GM12865 (cell line): ENCODE measurements at places on chromosomes 13 and 19.

- no peak for DNase-seq
Observed at GRCh38 chr19:8616861-8617260, 6.3 kb upstream of the ADAMTS10 start.

GRCh38 chr13:47837104-47837880, 163.8 kb downstream of the SUCLA2 start:
- no peak for DNase-seq

- peak; percentile 54 for DNase-seq
Observed at GRCh38 chr13:71274923-71275608, 591.9 kb downstream of the DACH1 start.

DNA sequence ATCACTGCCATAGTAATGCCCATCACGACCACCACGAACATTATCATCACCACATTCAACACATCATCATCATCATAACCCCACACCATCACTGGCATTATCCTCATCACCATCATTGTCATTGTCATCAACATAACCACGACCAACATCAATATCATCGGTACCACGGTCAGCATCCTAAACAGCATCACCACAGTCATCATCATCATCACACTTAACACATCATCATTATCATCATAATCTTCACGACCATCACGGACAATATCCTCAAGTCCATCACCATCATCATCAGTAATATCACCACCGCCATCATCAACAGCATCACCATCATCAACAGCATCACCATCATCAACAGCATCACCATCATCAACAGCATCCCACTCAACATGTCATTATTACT, 70.3 kb downstream of the MBD3L1 start:
- no peak for DNase-seq

GRCh38 chr13:44311011-44311780, 62.4 kb upstream of the SERP2 start:
- no peak for DNase-seq

- DNase-seq = no peak
Observed at GRCh38 chr19:11010041-11010440, 49.2 kb downstream of the SMARCA4 start.

DNA sequence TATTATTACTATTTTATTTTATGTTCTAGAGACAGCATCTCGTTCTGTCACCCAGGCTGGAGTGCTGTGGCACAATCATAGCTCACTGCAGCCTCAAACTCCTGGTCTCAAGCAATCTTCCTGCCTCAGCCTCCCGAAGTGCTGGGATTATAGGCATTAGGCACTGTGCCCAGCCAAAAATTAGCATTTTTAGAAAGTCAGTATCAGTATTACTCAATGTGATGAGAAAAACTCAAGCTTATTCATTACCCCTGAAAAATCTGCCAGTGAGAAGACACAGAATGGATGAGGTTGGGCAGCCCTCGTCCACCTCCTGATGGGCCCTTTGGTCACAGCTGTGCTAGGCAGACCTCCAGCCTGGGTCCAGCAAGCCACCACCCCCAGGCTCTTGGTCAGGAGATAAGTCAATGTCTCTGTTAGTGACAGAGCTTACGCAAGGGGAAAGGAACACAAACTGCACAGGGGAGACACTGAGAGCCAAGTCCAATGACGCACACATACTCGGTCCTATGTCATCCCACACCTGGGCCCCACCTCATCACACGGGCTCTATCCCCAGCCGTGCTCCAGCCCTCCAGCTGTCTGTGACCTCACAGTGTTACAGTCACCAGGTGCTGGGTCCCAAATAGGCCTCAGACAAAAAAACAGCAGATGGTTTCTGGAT, 19.8 kb downstream of the PEPD start:
- no peak for DNase-seq

- DNase-seq = no peak
Observed at GRCh38 chr19:46328079-46328478, 18.8 kb upstream of the PPP5C start.

GRCh38 chr13:32277839-32278238, 37.3 kb downstream of the ZAR1L start:
- no peak for DNase-seq

DNA sequence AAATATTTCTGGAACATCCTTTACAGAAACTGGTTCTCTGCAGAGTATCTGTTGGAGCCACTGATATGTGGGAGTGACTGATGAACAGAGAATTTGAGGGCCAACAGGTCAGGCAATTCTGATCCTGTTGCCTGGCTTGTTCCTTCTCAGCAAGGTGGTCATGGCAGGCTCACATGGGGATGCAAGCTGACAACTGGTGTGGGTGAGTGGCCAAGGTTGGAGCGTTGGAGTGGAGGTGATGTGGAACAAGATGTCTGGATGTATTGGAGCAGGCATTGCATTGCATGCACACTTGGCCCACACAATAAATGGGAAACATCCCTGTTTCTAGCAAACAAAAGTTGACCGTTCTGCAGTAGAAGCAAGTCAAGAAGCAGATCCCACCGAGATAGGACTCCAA, 380.7 kb downstream of the ZNF536 start:
- DNase-seq = no peak

DNA sequence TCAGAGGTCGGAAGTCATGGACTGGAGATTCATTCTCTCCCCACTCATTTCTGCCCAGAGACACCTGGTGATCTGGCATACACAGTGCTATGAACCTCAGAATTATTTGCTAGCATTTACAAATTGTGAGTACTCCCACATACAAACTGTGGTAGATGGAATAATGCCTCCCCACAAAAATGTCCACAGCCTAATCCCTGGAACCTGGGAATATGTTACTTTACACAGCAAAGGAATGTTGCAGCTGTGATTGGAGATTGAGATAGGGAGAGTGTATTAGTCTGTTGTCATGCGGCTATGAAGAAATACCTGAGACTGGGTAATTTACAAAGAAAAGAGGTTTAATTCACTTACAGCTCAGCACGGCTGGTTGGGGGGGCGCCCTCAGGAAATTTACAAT, 3.1 kb upstream of the UQCRFS1 start:
- DNase-seq = no peak

DNA sequence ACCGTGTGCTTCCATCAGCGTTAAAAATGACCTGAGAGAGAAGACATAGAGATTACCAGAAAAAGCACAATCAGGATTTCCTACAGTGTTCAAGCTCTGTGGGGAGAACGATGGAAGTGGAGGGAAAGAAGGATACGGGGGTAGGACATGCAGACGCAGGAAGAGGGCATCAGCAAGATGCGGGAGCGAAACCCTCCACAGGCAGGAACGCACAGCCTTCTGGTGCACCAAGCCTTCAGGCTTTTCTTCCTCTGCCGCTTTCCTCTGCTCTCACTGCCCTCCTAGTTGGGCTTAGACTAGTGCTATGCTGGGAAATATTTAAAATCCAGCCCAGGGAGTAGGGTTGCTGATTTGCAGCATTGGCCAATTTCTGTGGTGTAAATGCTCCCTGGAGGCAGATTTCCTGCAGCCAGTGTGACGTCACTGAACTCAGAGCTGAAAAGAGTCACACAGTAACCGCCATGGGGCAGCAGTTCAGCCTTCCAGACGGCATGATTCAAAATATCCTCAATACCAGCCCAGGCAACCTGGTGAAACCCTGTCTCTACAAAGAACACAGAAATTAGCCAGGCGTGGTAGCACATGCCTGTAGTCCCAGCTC, 205.1 kb upstream of the SOX1 start:
- DNase-seq = no peak

GRCh38 chr13:50615234-50615633, 228.3 kb downstream of the DLEU7 start:
- DNase-seq = no peak

DNA sequence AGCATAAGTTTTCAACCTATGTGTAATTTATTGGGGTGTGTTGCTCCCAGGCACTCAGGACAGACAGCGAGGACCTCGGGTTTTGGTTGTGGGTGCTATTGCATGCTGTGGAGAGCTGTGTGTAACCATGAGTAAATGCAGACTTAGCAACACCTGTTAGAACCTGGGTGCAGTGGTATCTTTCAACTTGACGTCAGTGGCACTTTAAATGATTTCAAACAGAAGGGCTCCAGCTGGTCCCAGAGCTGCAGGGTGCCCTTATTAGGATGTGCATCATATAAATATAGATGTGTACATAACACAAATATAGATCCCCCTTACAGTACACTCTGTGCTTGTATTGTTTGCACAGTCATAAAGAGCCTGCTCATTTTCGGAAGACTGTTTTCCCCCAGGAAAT, 228.3 kb upstream of the IRS2 start:
- peak; percentile 30 for DNase-seq

DNA sequence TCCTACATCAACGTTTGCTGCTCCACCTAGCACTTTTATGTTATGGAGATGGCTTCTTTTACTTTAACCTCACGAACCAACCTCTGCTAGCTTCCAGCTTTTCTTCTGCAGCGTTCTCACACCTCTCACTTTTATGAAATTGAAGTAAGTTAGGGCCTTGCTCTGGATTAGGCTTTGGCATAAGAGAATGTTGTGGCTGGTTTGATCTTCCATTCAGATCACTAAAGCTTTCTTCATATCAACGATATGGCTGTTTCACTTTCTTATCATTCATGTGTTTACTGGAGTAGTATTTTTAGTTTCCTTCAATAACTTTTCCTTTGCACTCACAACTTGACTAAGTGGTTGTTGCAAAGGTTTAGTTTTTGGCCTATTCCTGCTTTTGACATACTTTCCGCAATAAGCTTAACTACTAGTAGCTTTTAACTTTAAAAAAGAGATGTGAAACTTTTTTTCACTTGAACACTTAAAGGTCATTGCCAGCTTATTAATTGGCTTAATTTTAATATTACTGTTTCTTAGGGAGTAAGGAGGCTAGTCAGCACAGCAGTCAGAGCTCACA, 60.0 kb upstream of the SPRY2 start:
- DNase-seq = no peak

DNA sequence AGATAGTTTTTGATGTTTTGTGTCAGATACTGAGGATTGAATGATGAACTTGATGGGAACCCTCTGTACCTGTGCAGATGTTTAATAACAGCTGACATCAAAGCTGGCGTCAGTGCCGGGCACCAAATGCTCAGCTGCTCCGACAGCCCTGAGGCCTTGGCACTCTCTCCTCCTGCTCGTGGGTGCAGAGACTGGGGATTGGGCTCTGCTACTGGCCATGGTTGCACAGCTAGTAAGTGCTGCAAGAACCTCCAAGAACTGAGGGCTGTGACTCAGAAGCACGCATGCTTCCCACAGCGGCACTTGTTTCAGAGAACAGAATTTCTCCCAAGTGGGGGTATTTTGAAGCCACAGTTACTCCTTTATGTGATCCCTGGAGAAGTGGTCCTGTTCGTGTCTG, 5.9 kb downstream of the LAMP1 start:
- DNase-seq = no peak

GRCh38 chr13:41674246-41674645, 216.9 kb downstream of the RGCC start:
- DNase-seq = no peak

DNA sequence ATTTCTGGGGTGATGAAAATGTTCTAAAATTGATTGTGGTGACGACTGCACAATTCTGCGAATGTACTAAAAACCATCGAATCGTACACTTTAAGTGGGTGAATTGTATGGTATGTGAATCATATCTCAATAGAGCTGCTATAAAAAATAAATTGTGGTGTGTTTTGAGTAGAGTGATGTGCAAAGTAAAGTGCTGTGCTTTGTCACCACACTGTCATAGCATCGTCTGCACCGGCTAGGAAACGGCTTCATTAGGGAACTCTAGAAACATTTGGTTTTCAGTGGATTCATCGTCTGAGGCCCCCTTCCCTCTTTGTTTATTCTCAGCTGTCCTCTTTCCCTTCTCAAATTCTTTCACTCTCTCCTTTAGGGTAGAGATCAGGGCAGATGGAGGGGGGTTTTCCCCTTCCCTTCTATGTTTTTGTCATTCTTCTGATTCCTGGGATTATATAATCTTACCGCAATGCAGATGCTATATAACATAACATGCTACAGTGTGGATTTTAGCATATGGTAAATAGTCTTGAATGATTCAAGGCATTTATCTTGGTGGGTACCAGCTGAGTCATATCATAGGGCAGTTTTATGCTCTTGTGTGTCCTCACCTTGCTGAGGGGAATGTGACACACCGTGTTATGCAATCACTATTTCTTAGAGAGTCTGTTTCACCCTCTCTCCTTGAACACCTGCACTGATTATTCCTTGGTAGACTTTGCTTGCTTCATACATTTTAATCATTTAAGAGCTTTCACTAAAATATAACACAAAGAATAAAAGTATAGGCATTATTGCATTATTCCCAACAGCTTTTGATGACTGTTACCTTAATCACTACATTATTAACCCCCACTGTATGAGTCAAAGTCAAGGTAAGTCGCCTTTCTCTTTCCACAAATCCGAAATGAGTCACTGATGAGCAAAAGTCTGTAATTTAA, 239.4 kb downstream of the DCLK1 start:
- DNase-seq = no peak

DNA sequence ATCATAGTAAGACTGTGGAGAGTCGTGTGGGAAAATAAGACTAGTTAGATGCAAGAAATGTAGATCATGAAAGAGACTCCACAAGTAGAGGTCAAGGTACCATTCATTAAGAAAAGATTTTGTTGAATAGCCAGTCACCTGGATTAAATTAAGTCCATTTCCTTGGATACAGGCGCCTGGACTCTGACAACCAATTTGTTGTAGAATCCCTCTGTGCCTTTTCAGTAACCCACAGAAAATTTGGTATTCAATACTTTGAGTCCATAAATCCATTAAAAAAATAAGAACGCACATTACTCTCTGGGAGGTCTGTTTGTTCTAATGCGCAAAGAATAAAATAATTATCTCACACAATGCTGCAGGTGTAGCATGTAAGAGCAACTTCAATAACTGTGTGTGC, 469.4 kb downstream of the KLF12 start:
- DNase-seq = no peak

- DNase-seq = peak; percentile 97
Observed at GRCh38 chr19:2096034-2096479, at the start of gene MOB3A. Gene MOB3A (minus strand): TSS chr19:2096326. CDS start chr19:2078560, 17,766 bp downstream.

GRCh38 chr19:19457671-19458070, 52.2 kb downstream of the GATAD2A start:
- DNase-seq = no peak

DNA sequence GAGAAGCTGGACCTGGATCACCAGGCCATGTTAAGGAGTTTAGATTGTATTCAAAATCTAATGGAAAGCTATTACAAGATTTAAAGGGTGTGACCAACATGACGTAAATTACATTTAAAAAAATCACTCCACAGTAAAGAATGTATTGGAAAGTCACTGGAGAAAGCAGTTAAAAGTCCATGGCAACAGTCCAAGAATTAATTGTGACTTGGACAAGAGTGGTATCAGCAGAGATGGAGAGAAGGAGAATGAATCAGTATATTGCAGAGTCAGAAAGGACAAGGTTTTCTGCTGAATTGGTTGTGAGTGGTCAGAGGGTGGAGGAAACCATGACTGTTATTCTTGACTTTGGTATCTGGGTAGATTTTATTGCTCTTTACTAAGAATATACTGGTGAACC, 535.1 kb upstream of the SLITRK1 start:
- DNase-seq = no peak

DNA sequence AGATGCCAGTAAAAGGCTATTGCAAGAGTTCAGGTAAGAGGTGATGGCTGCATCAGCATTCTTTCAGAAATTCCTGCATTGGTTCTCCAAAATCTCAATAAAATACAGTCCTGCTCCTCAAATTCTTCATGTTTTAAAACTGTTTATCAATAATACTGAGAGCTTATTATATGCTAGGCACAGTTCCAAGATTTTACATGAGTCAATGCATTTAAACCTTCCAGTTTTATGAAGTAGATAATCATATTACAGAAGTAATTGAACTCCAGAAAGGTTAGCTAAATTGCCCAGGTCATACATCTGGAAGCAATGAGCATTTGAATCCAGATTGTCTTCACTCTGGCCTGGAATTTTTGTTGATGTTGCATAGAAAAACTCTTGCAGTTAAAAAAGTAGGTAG, 282.9 kb upstream of the SLITRK6 start:
- DNase-seq = no peak
